T-cell (primary cell): ENCODE measurements at places on chromosomes 5 and 9.

DNA sequence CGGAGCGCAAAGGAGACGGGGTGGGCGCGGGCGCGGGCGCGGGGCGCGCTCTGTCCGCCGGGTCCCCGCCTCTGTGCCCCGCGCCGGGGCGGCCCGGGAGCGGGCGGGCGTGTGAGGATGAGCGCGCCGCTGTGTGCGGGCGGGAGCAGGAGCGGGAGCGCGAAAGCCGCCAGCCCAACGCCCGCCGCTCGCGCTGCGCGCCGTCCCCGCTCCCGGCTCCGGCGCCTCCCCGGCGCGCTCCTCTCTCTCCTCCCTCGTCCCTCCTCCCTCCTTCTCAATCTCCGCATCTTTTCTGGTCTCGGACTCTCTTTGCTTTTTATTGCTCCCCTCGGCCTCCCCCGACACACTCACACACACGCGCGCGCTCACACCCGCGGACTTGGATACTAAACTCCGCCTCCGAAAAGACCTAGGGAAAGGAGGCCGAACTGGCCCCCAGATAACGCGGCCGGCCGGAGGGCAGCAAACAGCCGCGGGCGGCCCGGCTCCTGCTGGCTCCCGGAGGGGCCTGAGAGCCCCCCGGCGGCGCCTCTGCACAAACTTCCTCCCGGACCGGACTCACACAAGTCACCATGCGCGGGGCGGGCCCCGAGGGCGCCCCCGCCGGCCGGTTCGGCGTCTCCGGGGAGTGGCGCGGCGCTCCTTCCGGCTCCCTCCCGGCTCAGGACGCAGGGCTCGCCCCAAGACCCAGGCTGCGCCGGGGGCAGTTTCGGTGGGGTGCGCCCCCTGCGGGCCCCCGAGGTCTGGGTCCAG is at the start of gene FIBCD1:
Gene FIBCD1, minus strand, starts transcription at position 596 of the 753 bp plus-strand sequence. CDS start 640 bp downstream, outside the sequence.
- DNase-seq = no peak

- DNase-seq = no peak
Observed at GRCh38 chr5:133252133-133252480, 200.3 kb downstream of the HSPA4 start.

DNA sequence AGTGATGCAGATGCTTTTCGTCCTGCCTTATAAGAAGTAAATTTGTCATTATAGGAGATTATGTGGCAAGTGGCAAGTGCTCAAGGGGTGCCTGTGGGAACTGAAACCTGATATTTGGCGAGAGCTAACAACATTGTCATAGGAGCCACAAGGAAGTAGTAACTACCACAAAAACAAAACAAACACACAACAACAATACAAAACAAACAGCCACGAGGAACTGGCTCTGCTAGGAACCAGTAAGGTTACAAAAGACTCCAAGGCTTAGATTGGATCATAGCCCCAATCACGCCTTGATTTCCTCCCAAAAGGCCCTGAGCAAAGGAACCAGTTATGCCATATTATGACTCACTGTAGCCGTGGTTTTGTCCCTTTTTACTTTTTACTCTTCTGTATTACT is 1045.2 kb downstream of the CDH12 start:
- DNase-seq = no peak

DNA sequence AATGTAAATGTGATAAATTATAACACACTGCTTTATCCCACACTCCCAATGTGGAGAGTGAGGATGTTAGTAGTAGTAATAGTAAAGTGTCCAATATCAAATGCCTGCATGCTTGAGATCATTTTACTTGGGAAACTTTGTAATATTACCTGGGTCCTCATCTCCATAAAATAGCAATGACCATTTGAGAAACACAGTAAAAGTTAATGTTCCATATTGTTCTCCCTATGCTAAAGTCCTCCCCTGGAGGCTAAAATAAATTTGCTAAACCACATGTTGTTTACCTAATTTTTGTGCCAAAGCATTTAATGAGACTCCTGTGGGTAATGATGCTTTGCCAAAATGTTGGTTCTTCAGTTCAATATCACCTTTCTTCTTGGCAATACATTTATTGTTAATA is 291.2 kb downstream of the CDH10 start:
- DNase-seq = no peak

DNA sequence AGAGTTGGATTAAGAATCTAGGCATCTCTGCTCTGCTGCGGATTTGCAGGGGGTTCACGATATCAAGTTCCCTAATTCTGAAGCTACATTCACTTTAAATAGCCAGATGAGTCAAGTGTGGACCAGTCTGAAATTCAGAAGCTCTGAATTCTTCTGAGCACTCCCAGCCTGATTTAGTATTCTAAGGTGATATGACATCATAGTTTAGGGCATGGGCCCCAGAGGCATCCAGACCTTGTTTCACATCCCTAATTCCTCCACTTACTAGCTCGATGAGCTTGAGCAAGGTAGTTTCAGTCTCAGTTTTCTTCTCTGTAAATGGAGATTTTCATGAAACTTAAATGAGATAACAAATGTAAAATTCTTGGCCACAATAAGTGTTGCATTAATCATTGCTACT is 65.2 kb downstream of the TMEM167A start:
- no peak for DNase-seq

GRCh38 chr9:16543686-16544085 is 326.8 kb downstream of the BNC2 start:
- DNase-seq = no peak
